ENCODE measurements at places on chromosomes 13 and 19.

DNA sequence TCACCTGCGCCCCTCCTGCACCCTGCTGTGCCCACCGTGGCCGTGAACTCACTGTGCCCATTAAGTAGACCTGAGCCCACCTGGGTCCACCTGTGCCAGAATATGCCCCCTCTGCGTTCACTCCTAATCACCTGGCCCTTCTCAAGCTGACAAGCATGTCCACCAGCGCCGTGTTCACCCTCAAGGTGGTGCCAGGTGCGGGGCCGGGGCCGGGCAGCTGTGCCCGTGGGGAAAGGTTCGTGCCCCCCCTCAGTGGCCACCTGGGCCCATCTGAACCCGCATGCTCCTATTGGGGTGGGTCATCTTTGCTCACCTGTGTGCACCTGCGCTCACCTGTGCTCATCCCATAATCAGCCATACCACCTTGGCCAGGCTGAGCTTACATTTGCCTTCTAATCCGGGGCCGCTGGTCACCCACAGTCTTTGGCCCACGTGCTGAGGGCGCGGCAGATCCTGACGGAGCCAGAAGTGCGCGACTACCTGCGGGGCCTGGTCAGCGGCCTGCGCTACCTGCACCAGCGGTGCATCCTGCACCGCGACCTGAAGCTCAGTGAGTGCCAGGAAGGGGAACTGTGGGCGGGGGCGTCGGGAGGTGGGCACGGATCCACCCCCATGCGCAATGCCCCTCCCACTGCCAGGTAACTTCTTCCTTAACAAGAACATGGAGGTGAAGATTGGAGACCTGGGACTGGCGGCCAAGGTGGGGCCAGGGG lies 2.3 kb downstream of the PLK5 start:
- no peak for DNase-seq

- no peak for DNase-seq
Measured at GRCh38 chr13:43243711-43244110, 220.3 kb downstream of the DNAJC15 start.

DNA sequence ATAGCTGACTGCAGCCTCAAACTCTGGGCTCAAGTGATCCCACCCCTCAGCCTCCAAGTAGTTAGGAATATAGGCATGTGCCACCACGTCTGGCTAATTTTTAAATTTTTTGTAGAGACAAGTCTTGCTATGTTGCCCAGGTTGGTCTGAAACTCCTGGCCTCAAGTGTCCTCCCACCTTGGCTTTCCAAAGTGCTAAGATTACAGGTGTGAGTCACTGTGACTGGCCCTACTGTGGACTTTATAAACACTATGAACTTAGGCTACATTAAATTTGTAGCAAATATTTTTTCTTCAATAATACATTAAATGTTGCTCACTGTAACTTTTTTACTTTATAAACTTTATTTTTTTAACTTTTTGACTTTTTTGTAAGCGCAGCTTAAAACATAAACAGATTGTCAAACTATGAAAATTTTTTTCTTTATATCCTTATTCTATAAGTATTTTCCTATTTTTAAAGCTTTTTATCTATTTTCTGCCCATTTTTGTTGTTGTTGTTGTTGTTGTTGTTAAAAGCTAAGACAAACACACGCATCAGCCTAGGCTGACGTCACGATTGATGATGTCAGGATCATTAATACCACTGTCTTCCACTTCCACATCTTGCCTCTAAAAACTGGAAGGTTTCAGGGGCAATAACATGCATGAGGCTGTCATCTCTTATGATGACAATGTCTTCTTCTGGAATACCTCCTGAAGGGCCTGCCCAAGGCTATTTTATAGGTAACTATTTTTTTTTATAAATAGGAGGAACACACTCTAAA lies 204.2 kb downstream of the KLF5 start:
- DNase-seq: no peak

GRCh38 chr13:114135731-114136171 lies 3.3 kb upstream of the RASA3 start:
- DNase-seq: no peak

- no peak for DNase-seq
Measured at GRCh38 chr19:10935371-10936059, 6.9 kb downstream of the TIMM29 start.

- no peak for DNase-seq
Measured at GRCh38 chr13:104608331-104608730, 1542.1 kb upstream of the SLC10A2 start.

GRCh38 chr19:55461974-55462626 lies 658 bp upstream of the ISOC2 start:
- DNase-seq: no peak

DNA sequence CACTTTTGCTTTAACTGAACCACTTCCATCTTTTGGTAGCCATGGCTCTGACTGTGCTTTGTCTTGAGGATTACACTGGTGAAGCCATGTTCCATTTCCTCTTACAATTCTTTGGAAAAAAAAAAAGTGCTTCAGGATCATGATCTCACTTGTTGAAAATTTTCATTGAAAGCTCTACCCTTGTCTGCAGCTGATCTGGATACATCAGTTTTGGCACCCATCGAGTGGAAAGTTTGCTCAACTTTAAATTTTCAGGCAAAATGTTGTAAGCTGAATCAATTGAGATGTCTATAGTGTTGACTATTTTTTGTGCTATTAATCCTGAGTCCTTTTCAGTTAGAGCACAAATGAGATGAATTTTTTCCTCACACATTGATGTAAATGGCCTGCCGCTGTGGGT lies 48.3 kb upstream of the RFXAP start:
- DNase-seq: no peak

DNA sequence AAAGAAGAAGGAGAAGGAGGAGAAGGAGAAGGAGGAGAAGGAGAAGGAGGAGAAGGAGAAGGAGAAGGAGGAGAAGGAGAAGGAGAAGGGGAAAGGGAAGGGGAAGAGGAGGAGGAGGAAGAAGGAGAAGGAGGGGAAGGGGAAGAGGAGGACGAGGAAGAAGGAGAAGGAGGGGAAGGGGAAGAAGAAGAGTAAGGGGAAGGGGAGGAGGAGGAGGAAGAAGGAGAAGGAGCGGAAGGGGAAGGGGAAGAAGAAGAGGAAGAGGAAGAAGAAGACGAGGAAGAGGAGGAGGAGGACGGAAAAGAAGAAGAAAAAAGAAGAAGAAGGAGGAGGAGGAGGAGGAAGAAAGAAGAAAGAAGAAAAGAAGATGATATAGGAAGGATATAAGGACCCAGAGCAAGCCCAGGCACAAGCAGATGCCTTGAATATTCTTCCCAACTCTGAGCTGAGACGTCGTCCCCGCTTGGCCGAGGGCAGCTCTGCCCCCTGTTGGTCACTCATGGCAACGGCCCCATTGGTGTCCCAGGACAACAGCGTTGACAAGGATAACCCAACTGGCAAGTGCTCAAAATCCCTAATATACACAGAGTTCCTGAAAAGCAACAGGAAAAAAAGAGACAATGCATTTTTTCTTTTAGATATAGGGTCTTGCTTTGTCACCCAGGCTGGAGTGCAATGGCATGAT lies 30.6 kb upstream of the IGSF23 start:
- DNase-seq: no peak

GRCh38 chr13:113152984-113153809 lies 5.3 kb upstream of the PROZ start:
- no peak for DNase-seq

DNA sequence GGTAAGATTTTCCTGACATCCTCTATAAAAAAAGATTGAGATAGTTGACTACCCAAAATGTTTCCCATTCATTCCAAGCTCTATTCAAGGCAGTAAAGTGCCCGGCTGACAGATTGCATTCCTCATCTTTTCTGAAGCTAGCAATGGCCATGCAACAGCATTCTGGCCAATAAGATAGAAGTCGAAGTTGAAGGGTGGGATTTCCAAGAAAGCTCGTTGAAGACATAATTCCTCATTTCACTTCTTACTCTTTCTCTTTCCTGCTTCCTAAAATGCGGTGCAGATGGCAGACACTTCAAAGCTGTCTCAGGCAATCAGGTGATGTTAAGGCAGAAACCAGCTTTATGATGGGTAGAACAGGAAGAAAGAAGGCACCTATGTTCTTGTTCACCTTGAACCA lies 13.4 kb upstream of the ALOX5AP start:
- no peak for DNase-seq

GRCh38 chr13:45276913-45277312 lies 64.1 kb downstream of the TPT1 start:
- no peak for DNase-seq

GRCh38 chr19:15701757-15702533 lies 25.9 kb upstream of the OR10H2 start:
- no peak for DNase-seq

DNA sequence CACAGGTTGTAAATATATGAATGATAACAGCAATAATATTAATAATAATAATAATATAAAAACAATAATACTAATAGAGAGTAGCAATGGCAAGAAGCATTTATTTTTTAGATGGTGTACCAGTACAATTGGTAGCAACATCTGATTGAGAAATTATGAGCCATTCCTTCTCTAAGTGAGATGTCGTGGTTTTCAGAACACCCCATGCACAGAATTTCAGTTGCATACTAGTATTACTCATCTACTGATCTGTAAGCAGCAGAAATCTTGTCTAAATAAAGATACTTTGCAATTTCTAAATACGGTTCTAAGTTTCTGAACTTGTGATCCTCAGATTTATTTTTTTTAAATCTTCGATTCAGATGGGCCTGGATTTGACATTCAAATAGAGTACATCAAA lies 788.0 kb upstream of the ATXN8OS start:
- no peak for DNase-seq

- DNase-seq: no peak
Measured at GRCh38 chr19:2064395-2064787, 13.3 kb upstream of the MKNK2 start.

- DNase-seq: peak; percentile 66
Measured at GRCh38 chr19:35715981-35716800, 1.6 kb upstream of the KMT2B start.

GRCh38 chr13:20404488-20405222 lies 121.0 kb downstream of the CRYL1 start:
- DNase-seq: no peak

- no peak for DNase-seq
Measured at GRCh38 chr13:38394777-38395496, 45.3 kb downstream of the UFM1 start.

- no peak for DNase-seq
Measured at GRCh38 chr19:28606269-28607032, 606.5 kb downstream of the UQCRFS1 start.

DNA sequence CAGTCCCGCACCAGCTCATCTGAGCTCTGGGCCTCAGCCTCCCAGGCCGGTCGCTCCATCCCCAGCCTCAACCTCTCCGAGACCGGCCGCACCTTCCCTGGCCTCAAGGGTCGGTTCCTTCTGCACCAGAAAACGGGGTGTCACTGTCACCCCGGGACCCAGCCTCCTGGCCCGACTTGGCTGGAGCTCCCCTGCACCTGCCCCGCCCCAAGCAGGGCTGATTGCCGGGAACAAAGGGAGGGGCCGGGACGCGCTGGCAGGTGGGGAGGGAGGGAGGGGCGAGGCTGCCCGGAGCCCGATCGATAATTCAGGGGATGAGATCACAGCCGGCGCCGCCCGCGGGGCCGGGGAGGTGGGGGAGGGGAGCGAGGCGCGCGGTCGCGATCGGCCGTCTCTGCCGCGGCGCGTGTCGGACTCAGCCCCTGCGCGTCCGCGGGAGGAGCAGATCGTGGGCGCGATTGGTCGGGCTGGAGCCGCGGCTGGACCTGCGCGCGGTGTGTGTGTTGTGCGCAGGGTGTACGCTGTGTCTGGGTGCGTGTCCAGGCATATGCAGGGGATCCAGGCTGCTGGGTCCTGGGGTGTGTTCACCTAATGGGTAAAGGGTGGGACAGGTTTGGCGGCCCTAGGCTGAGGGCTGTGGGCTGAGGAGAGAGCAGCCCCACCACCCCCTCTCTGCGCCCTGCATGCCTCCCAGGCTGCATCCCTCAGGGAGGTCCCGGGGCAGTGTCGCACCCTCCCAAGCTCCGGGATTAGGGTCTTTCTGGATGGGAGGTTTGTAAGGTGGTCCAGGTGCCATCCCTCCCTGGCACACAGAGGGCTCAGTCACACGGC lies 1.1 kb upstream of the SHC2 start:
- peak; percentile 79 for DNase-seq

DNA sequence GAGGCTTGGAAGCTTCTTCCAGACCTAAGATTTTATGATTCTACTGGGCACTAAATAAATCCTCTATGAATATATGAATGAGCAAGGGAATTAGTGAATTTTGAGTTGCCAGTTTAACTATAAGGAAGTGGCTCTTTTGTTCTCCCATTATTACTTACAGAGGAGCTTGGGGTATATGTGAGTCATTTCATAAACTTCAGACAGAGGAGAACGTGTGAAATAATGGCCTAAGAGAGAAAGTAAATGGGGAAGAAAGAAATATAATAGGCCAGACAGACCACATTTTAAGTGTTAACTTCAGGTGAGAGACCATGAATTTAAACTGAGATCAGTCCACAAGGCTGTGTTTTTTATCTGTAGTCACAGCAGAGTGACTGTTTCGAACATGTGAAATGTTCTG lies 570.9 kb downstream of the GPC6 start:
- no peak for DNase-seq

GRCh38 chr13:22091971-22092300 lies 421.1 kb downstream of the FGF9 start:
- no peak for DNase-seq

GRCh38 chr19:19554074-19555023 lies 16.3 kb downstream of the CILP2 start:
- peak; percentile 40 for DNase-seq

DNA sequence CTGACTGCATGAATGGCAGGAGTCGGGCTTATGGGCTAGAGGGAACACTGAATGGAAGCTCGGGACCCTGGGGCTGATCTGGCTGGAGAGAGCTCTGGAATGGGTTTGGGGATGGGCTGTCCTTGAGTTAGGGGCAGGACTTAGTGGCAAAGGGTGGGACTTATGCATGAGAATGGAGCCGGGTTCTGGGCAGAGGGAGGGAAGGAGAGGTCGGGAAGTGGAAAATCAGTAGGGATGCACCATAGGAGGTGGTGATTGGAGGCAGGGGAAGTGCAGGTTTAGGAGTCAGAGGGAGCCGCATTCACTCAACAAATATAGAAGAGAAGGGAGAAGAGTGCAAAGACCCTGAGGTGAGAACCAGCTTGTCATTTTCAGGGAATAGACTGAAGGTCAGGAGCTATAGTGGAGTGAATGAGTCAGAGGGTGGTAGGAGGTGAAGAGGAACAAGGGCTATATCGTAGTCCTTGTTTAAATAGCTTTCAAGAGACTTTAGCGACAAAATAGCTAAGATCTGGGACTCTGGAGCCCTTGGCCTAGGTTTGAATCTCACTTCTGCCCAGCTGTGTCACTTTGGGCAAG lies 748 bp downstream of the RAB4B start:
- no peak for DNase-seq

DNA sequence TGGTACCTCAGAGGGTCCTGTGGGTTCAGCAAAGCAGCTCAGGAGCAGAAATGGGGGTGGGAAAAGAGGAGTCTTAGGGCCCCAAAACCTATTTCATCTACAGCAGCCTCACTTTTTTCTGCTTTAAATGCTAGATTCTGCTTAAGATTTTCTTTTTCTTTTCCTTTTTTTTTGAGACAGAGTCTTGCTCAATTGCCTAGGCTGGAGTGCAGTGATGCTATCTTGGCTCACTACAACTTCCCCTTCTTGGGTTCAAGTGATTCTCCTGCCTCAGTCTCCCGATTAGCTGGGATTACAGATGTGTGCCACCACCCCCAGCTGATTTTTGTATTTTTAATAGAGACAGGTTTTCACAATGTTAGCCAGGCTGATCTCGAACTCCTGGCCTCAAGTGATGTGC lies 30.7 kb upstream of the WDFY2 start:
- no peak for DNase-seq

- no peak for DNase-seq
Measured at GRCh38 chr19:3818918-3819317, 32.7 kb upstream of the MATK start.
